ENCODE measurements at places on chromosomes 1 and 21.

DNA sequence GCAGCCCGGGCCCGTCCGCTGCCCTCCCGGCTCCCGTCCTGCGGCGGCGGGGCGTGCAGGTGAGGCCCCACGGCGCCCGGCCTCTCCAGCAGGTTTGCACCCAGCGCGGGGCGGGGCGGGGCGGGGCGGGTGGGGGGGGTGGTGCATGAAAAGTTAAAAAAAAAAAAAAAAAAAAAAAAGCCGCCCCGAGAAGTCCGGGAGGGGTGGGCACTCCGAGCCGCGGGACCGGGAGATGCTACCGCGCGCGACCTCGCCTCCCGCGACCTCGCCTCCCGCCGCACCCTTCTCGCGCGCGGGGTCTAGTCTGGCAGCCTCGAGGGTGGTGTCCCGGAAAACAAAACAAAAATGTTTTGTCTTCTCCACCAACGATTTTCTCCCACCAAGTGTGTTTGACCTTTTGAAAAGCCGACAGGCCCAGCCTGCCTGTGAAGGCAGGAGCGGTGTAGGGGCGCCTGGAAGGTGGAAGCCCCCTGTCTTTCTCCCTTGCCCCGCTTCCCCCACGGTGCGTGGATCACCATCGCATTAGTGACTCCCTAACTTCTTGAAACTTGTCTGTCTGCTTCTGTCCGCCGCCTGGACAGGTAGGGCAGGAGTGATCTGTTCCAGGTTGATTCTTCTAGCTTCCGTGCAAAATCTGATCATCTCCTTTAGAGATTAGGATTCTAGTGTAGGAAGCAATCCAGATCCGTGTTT lies 569 bp downstream of the RCAN3 start:
- DNase-seq, result no peak

GRCh38 chr1:117646956-117647355 lies 41.1 kb downstream of the TENT5C start:
- no peak for DNase-seq

GRCh38 chr1:11516961-11517635 lies 38.1 kb downstream of the DISP3 start:
- no peak for DNase-seq

- no peak for DNase-seq
Measured at GRCh38 chr1:219227360-219228057, 53.8 kb downstream of the LYPLAL1 start.

GRCh38 chr1:45512641-45513054 lies 9.0 kb downstream of the PRDX1 start:
- no peak for DNase-seq

- no peak for DNase-seq
Measured at GRCh38 chr1:209349363-209350308, 233.9 kb upstream of the CAMK1G start.

DNA sequence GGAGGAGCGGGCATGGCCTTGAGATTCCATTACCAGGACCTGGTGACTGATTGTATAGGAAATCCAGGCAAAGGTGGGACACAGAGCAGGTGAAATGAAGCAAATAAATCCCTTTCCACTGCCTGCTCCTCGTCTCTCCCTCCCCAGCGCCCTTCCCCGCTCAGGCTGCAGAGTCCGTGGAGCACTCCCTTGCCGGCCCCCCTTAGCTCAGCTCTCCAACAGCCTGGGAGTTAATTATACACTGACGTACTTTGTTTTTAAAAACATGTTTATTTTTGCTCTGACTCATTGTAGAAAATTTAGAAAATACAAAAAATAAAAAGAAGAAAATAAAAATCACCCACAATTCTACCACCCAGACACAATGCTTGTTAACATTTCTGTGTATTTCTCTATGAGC lies 61.7 kb downstream of the LGR6 start:
- DNase-seq, result no peak

DNA sequence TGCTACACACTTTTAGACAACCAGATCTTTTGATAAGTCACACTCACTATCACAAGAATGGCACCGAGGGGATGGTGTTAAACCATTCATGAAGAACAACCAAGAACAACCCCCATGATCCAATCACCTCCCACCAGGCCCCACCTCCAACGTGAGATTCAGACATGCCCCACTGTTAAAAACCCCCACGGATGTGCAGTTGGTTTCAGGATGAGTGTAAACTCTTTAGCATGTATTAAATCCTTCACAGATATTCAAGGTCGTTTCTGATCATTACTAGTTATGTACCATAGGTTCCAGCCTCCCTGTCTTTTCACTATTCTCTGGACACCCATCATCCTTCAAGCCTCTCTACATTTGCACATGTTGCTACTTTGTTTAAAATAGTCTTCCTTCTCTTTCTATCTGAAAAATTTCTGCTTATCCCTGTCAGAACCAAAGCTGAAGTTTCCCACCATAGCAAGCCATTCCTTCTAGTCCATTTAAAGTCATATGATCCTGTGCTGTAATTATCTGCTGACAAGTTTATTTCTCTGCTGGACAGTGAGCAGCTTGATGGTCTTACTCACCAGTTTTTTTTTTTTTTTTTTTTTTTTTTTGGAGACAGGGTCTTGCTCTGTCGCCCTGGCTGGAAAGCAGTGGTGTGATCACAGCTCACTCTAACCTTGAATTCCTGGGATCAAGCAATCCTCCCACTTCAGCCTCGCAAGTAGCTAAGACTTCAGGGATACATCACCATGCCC lies 36.8 kb downstream of the MAP10 start:
- no peak for DNase-seq

GRCh38 chr1:23537296-23537973 lies 6.4 kb upstream of the E2F2 start:
- no peak for DNase-seq
